Activated CD8-positive, alpha-beta T cell treated with anti-CD3 and anti-CD28 coated beads, Interleukin-2, amount 10 ng/mL, durations not matched to agents 7 days and 5 days (primary cell): ENCODE measurements at places on chromosomes 5 and 9. TPM values are rescaled to one million over a fixed set of nuclear protein-coding genes. Genes with fewer than 3 reads are reported as not detected.

Gene C9orf50
- not detected for total RNA-seq

Gene ST8SIA4
- total RNA-seq, result 35.8 TPM

DNA sequence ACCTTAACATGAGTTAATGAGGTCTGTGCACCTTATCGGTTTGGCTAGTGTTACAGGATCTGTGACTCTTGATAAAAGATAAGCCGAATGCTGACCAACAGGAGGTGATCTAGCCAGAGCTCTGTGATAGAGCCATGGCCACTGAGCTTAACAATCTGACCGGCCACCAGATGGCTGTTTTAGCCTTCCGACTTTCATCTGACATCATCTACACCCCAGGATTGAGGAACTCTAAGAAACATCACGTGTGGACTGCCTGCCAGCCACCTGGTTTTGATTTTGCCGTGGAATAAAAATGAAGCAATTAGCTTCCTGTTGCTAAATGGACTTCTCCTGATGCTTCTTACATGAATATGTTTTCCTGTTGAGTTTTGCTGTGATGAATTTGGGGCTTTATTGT is 281.3 kb downstream of the CEMIP2 start:
- DNase-seq, result no peak

- DNase-seq, result no peak
These were observed 27.7 kb downstream of the ARHGEF37 start for GRCh38 chr5:149608936-149609545.

- DNase-seq, result no peak
These were observed 50.7 kb upstream of the IL6ST start for GRCh38 chr5:56045469-56045868.

- no peak for DNase-seq
These were observed 53.0 kb downstream of the SFXN1 start for GRCh38 chr5:175531361-175531760.

- DNase-seq, result peak; percentile 68
These were observed 8.6 kb downstream of the SPINK1 start for GRCh38 chr5:147822686-147823491.

GRCh38 chr9:131969469-131969989 is 110.1 kb downstream of the MED27 start:
- no peak for DNase-seq

GRCh38 chr9:32882705-32883104 is 99.4 kb downstream of the TMEM215 start:
- no peak for DNase-seq

DNA sequence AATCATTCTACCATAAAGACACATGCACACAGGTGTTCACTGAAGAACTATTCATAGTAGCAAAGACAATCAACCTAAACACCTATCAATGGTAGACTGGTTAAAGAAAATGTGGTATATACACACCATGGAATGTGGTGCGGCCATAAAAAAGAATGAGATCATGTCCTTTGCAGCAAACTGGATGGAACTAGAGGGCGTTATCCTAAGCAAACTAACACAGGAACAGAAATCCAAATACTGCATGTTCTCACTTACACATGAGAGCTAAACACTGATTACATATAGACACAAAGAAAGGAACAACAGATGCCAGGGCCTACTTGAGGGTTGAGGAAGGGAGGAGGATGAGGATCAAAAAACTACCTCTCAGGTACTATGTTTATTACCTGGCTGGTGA is 103.8 kb downstream of the DRD1 start:
- no peak for DNase-seq

DNA sequence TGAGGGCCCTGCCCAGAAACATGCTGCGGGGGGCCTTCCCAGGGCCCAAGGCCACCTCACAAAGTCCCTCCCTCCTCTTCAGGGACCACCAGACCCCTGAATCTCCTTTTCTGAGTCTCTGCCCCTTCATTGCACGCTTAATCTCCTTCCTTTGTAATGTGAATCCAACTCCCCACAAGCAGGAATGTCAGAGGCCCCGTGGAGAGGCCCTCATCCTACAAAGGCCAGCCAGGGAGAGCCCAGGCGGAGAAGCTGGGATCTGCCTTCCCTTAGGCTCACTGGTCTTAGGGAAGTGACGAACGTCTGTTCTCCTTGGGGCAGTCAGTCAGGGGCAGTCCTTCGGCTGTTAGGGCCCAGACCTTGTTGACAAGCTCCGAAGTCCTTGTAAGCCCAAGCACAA is 2.3 kb downstream of the SMIM33 start:
- DNase-seq, result no peak
